Common myeloid progenitor, CD34-positive (primary cell): ENCODE measurements at places on chromosomes 3 and 15.
A peak's percentile ranks its signal among the peaks of the same experiment; 100 is the strongest.

- no peak for DNase-seq
Measured at GRCh38 chr3:127328421-127328820, 40.6 kb upstream of the PRR20G start.

DNA sequence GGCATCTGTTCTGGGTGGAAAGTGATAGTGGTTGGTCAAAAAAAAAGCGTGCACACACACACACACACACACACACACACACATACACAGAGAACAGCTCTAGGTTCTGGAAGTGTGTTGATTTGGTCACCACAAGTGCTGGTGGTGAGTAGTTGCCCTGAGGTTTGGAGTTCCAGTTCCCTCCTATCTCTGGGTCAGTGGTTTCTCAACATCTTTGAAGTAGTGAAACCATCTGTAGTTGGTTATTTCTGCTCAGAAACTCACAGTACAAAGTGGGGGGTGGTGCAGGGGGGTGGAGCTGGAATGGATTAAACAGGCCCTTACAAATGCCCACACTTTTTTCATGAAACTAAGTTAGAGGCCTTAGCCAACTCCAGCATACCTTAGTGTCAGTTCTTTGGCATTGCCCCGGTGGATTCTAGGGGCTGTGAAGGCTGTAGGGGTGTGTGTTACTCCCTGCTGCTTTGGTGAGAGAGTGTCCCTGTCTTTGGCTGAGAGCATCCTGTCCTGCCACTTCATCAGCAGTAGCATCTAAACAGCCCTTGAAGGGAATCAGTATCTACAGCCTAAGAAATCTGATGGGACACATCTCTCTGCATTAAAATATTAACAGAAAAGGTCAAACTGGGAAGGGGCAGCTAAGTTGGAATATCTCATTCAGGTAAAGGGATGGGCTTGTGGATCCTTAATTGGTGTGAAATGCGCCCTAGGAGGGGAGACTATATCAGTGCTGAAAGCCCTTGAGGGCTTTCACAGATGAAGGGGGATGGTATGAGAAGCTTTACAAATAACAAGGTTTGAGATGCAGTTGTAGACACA is 20.6 kb downstream of the SMAD3 start:
- DNase-seq = peak; percentile 81

DNA sequence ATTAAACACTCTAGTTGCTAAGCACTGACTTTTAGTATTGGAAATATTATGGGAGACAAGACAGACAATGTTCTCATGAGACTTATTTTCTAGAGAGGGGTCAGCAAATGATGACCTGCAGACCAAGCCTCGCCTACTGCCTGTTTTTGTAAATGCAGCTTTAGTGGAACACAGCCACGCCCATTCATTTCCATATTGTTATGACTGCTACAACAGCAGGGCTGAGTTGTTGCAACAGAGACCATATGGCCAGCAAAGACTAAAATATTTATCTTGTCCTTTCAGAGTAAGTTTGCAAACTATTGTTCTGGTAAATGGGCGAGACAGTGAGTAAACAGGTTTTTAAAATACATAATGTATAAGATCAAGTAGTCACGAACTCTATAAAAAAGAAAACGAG is 570.2 kb downstream of the NTRK3 start:
- no peak for DNase-seq

GRCh38 chr3:192207651-192208050 is 519.7 kb downstream of the FGF12 start:
- DNase-seq = no peak

DNA sequence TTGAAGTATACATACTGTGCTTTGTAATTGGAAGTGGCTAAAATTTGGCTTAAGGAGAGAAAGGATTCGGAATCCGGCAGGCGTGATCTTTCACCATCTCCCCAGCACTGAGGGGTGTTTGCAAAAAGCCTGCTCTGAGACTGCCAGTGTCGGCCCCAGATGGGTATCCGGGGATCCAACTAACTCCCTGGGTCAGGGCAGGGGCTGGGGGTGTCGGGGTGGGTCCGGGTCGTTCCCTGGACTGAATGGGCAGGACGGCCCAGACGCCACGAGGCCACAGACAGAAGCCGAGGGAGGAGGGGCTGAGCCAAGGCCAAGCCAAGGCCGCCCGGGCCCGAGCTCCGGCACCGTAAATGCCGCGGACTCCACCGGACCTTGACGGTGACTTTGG is 349 bp downstream of the PPIB start:
- no peak for DNase-seq

DNA sequence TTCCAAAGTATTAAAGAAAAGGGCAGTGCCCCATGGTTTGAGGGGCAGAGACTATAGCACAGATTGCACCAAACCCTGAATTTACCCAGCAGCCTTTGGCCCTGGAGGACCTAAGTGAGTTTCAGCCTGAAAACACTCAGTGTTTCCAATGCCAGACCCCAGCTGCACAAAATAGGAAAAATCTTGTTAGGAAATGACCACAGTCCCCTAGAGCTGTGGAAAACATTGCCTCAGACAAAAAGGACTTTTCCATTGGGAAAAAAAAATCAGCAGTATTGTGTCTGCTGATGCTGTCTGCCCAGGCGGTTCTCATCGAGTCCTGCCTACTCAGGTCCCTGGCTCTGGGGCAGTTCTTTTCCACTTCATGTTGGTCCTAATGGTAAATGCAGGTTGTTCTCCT is 121.7 kb upstream of the DLG1 start:
- DNase-seq = no peak

DNA sequence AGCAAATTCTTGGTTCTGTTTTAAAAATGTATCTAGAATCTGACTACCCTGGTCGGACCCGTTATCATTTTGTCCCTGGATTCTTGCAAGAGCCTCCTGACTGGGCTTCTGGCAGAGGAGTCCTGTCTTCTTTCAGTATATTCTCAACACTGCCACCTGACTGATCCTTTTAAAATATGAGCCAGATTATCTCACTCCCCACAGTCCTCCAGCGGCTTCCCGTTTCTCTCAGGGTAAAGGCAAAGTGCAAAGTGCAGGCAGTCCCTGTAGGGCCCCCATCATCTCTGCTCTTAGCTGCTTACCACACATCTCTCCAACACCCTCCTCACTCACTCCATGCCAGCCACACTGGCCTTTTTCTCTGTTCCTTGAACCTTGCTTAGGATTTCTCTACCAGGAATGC is 28.4 kb downstream of the CRTC3 start:
- DNase-seq = peak; percentile 74

GRCh38 chr15:73352082-73352481 is 16.7 kb downstream of the HCN4 start:
- DNase-seq = no peak

DNA sequence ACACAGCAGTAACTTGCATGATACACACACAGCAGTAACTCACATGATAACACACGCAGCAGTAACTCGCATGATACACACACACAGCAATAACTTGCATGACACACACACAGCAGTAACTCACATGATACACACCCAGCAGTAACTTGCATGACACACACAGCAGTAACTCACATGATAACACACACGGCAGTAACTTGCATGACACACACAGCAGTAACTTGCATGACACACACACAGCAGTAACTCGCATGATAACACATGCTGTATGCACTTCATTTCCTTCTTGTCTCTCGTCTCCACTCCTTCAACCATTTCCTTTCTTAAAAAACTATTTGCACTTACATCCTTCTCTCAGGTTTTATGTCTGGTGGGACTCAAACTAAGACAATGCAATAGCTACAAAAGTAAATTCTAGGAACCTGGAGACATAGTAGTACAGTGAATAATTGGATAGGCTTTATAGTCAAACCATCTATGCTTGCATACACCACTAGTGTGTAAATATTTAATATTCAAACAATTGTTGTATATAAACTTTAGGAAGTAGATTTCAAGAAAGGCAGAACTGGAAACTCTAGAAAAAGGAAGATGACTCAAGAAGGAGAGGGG is 130.8 kb downstream of the UACA start:
- DNase-seq = peak; percentile 25

GRCh38 chr3:113205481-113205880 is 5.9 kb upstream of the BOC start:
- no peak for DNase-seq

GRCh38 chr15:51621936-51622603 is 501 bp downstream of the DMXL2 start:
- peak; percentile 77 for DNase-seq

DNA sequence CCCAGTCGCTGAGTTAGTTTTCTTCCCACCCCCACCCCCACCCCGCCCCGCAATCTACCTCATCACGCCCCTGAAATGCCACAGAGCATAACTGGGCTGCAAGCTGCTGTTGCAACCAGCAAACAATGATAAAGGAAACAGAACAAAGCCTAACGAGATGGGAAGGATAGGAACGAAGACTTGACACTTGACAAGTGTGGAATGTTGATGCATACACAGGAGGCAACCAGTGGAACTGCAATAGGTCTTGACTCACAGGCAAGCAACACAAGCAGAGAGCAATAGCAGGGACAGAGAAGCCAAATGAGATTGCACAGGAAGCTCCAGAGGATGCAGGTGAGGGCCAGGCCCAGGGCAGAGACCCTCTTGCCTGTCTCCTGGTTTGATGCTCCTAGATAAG is 225.9 kb downstream of the IGSF11 start:
- no peak for DNase-seq

GRCh38 chr3:65196663-65197062 is 508.9 kb upstream of the ADAMTS9 start:
- no peak for DNase-seq

- no peak for DNase-seq
Measured at GRCh38 chr3:172213904-172214303, 174.5 kb downstream of the FNDC3B start.

- no peak for DNase-seq
Measured at GRCh38 chr15:91917686-91918360, 64.3 kb downstream of the SLCO3A1 start.

DNA sequence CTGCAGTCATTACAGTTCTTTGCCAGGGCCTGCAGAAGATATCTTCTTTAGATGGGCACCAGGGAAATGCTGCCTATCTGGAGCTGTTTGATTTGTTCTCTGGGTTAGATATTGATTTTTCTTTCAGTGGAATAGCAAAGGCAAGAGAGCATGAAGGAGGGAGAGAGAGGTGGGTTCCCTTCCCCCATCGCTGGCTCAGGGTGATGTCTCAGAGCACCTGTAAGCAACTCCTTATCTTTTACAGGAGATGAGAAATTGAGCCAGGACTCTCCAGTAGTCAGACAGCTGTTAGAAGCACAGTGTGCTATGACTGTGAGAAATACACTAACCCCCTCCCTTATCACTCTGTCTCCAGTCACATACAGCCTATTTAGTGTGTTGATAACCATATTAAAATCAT is 89.3 kb upstream of the SLC24A5 start:
- no peak for DNase-seq

- DNase-seq = no peak
Measured at GRCh38 chr15:57923306-57923705, 142.2 kb downstream of the ALDH1A2 start.

GRCh38 chr3:196604548-196604947 is 34.9 kb upstream of the NRROS start:
- DNase-seq = peak; percentile 49

DNA sequence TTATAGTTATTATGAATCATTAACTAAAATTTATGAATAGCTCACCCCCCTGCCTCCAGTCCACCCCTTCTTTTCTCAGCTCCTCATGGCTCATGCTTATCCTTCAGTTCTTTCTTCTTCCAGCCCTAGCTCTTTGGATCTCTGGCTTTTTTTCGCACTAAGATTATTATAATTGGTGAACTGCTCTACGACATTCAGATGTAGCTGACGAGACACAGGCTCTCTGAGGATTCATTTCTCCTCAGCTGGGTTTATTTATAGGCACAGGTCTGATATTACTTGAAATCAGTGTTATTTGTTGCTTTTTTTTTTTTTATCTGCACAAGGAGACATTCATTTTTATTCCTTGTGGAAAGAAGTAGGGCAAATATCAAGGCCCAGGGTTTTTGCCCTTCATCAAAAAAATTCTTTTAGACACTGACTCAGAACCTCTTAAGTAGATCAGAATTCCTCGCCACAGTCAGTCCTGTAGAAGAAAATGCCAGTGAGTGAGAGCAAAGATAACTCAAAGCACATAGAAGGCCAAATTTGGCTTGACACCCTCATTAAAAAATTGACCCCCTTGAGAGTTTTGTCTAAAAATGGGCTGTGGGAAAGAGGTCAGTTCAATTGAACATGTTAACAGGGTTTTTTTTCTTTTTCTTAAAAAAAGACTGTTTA is 106.6 kb downstream of the MYH15 start:
- no peak for DNase-seq

- DNase-seq = no peak
Measured at GRCh38 chr15:38651328-38652038, 86.9 kb upstream of the RASGRP1 start.

DNA sequence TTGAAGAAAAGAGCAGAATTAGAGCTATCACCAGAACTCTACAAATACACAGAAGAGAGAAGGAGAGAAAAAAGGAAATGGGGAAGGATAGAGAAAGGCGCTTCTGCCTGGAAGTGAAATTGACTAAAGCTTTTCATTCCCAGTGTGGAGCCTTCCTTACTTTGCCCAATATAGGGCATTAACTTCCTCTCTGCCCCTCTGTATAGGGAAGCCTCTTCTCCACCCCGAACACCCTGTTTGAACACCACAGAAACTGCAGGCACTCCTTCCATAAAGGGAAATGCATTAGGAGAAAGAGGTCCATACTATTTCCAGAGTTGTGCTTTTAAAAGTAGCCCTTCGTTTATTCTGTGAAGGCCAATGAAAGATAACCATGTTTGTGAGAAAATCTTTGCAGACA is 248.5 kb downstream of the RAP2B start:
- no peak for DNase-seq

GRCh38 chr3:150429767-150430671 is 21.9 kb downstream of the TSC22D2 start:
- DNase-seq = peak; percentile 34

DNA sequence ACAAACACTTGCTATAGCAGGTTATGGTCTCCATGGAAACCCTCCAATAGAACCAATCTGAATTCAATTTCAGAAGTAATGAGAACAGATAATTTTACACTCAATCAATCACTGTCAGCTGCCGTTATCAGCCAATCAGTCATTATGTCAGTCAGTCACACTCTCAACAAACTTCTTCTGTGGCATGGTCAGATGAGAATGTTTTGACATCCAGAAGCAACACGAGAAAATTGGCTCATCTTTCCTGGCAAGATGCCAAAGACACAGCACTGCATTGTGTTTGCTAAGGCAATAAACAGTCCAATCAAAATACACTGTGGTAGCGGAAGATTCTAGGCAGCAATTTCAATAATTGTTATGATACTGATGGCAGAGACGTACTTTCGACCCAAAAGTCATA is 190.7 kb downstream of the RORA start:
- no peak for DNase-seq

- no peak for DNase-seq
Measured at GRCh38 chr3:4060064-4060463, 243.1 kb upstream of the SETMAR start.
